ENCODE measurements at places on chromosomes 12 and 14. TPM values are rescaled to one million over a fixed set of nuclear protein-coding genes. Genes with fewer than 3 reads are reported as not detected.

NDRG2 gene
- 6.2 TPM for total RNA-seq

DNAAF2 gene
- total RNA-seq: 9.3 TPM

PIANP gene
- total RNA-seq: not detected

GPX2 gene
- not detected for total RNA-seq

KERA gene
- not detected for total RNA-seq

TAPBPL gene
- 31.2 TPM for total RNA-seq

FMNL3 gene
- 53.5 TPM for total RNA-seq

Measured in activated CD8-positive, alpha-beta T cell treated with anti-CD3 and anti-CD28 coated beads, Interleukin-2, amount 10 ng/mL, durations not matched to agents 7 days and 5 days (primary cell).